ENCODE measurements at places on chromosomes 13 and 19.

DNA sequence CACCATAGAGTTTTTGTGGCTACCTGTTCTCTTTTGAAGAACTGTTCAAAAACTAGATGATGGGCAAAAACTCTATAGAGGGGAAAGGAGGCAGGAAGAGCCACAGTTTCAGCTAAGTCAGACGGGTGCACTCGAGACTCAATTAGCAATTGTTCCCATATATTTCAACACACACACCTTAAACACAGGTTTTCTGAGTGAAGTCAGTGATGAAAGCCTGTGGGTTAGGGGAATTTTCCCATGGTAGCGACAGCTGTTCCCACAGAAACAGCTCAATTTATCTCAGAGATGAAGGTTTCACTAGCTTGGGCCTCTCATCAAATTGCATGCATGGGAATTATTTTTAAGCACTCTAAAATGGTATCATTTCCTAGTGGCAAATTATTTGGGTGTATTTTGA, 143.4 kb downstream of the ZIC5 start:
- peak; percentile 36 for DNase-seq

- no peak for DNase-seq
These were observed 2.5 kb downstream of the NFIC start for GRCh38 chr19:3368848-3369336.

- no peak for DNase-seq
These were observed 70.2 kb downstream of the KLF2 start for GRCh38 chr19:16394681-16395375.

DNA sequence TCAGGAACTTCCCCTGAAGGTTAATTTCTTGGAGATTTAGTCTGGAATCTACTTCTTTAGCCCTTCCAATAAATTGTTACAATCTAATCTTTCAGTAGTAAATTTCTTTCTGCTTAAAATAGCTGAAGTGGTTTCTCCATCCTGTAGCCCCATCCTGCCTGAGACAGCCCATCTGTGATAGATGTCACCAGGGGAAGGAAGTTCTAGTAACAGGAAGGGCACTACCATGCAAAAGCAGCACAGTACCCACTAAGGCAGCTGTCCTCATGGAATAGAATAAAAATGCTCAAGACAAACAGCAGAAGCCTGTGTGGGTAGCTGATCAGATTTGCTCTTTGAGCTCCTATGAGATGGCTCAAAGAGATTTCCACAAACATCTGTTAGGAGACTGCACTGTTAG, 1036.5 kb downstream of the SLITRK5 start:
- no peak for DNase-seq

DNA sequence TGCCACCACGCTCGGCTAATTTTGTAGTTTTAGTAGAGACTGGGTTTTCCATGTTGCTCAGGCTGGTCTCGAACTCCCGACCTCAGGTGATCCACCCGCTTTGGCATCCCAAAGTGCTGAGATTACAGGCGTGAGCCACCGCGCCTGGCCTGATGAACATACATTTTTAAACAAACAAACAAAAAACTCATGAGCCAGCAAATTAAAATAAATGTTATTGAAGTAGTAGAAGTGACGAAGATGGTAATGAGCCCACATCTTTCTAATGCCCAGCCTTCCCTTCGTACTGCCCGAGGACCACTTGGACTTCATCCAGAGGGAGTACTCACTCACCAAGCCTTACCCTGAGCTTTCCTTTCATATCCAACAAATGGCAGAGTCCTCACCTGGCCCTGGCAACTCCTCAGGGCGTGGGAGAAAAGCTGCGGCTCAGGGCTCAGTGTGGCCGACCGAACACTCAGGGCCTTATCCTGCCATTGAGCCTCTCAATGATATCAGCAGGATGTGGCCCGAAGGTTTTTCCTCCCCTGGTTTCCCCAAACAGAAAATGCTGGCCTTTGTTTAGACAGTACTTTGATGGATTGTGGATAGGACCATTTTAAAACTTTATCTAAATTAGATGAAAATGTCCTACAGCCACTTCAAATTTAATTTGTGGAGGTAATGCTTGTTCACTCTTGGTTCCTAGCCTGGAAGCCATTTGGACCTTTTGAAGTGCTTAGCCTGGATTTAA, 22.8 kb upstream of the ABCC4 start:
- no peak for DNase-seq

DNA sequence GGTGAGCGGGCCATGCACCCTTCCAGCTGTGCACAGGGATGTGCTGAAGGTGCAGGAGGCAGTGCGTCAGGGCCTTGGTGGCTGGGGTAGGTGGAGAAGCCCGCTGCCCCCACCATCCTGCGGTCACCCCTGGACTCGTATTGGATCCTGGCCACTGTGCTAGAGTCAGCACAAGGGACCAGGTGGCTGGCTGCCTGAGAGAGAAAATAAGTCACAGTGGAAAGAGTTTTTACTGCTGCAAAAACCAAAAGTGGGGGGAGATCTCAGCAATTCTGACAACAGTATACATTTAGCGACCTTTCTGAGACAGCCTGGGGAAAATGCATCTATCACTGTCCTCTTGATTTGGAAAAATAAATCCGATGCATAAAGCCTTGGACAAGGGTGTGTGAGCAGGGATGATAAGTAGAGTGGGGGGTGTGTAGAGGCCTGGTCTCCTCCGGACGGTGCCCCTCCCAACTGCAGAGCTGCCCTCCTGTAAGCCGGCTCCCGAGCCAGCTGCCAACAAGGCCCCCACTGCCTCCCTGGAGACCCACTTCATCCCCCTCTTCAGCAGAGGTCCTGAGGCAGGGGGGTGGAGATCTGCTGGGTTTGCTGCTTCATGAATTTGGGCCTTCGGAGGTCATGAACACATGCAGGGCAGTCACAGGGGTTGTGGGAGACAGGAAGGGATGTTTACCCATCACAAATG, 84.2 kb downstream of the SLC7A1 start:
- DNase-seq, result no peak

GRCh38 chr13:28754698-28755545, 36.2 kb upstream of the SLC46A3 start:
- DNase-seq, result peak; percentile 25

DNA sequence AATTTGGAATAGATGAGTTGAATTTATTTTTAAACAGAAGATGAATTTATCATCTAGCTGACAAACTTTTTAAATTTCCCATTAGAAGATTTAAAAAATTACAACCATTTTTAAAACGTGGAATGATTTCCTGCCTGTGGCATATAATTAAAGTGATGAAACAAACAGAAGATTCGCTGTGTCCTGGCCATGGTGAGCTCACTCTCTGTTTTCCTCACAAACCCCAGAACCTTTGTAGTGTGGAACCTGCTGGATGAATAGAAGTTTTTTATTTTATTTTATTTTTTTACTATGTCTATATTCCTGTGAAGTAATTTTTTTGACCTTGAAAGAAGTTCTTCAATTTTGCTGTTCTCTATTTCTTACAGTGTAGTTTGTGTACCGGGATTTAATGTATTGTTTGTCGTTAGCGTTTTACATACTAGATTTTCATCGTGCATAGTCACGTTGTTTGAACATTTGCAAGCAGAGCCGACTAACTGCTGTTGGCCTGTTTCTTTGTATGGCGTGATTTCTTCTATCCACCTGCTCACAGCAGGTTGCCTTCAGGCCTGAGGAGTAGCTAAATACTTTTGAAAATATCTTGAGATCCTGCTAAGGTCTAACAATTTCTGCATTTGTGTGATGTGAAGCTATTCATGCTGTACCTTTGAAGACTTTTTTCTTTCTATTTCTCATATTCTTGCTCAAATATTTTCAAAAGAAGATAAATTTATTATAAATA, 149.2 kb downstream of the GGACT start:
- DNase-seq, result no peak

GRCh38 chr19:408902-409515, at the start of gene C2CD4C:
Gene C2CD4C (minus strand): TSS chr19:409147. CDS start chr19:408361, 786 bp downstream.
- no peak for DNase-seq

GRCh38 chr19:47379381-47379938, 30.3 kb downstream of the DHX34 start:
- DNase-seq, result no peak

- DNase-seq, result no peak
These were observed 29.0 kb upstream of the FFAR2 start for GRCh38 chr19:35419046-35419445.

- no peak for DNase-seq
These were observed 6.7 kb upstream of the TMPRSS9 start for GRCh38 chr19:2353159-2353886.

DNA sequence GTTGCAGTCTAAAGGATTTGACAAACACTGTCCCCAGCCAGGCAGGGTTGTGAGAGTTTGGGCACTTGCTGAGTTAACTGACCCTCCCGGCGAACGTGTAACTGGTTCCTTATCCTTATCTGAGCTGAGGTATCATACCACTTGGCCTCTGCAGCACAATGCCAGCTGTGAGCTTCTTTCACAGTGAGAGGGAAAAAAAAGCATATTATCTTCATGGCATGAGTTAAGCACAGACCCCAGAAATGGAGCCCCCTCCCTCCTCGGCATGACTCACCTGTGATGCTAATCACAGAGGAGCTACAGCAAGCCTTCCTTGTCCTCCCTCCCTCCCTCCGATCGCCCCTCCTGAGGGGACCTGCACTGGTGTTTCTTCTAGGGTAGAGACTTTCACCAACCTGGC, 60.5 kb downstream of the EFNB2 start:
- DNase-seq, result no peak

- DNase-seq, result no peak
These were observed 158.7 kb downstream of the TM9SF2 start for GRCh38 chr13:99659866-99660554.

DNA sequence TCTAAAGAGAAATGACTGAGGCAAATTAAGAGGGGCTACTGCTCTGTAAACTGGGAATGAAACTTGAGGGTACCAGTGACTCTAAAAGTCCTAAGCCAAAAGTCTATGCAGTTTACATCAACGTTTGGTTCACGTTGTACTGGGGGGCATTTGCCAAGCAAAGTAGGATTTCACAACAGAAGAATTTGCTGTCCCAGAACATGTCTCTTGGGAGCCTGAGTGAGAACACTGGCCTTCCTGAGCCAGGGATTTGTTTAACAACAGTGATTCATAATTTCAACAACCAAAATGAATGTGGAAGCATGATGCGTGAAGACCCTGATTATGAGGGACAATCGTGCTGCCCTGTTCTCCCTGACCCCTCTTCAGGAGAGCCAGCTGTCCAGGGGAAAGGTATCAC, 178.0 kb downstream of the OXGR1 start:
- DNase-seq, result no peak

GRCh38 chr13:72004246-72004645, 137.2 kb upstream of the DACH1 start:
- DNase-seq, result no peak

- DNase-seq, result no peak
These were observed 674.6 kb upstream of the SGCG start for GRCh38 chr13:22506096-22506691.

DNA sequence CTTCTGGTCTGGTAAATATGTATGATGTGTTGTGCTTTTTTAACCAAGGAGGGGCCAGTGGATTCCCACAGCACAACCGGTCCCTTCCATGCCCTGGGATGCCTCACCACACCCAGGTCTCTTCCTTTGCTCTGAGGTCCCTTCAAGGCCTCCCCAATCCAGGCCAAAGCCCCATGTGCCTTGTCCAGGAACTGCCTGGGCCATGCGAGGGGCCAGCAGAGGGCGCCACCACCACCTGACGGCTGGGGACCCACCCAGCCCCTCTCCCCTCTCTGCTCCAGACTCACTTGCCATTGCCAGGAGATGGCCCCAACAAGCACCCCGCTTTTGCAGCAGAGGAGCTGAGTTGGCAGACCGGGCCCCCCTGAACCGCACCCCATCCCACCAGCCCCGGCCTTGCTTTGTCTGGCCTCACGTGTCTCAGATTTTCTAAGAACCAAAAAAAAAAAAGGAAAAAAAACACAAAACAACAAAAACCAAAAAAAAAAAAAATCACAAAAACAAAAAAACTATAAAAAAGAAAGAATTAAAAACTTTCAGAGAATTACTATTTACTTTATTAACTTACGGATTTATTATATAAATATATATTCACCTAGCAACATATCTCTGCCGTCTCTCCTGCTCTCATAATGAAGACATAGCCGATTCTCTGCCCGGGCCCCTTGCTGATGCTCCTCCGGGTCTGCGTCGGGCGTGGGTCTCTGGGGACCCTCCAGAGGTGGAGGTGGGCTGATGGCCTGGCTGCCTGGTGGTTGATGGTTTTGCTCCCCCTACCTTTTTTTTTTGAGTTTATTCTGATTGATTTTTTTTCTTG, 14.4 kb downstream of the CAPN12 start:
- peak; percentile 81 for DNase-seq

- DNase-seq, result peak; percentile 34
These were observed 38.7 kb downstream of the ADGRE1 start for GRCh38 chr19:6925801-6926751.

GRCh38 chr13:114234266-114234644, 442 bp upstream of the CDC16 start:
- DNase-seq, result no peak

GRCh38 chr19:38735257-38735686, 9.0 kb downstream of the CAPN12 start:
- DNase-seq, result peak; percentile 74

DNA sequence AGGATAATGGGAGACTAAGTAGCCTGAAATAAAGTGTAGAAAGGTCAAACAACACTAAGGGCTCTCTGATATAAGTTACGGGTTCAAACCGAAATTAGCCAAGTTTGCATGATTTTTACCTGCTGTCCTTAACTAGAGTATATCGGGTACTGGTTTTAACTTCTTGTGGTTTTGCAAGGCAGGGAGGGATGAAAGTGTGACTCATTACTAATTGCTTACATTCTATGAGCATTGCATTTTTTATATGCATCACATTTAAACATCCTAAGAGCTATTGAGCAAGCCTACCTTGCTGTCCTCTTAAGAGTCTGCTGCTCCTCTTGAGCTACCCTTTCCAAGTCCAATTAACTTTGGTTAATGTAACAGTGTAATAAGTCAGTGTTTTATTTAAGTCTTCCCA, 415.4 kb downstream of the SLITRK5 start:
- no peak for DNase-seq

DNA sequence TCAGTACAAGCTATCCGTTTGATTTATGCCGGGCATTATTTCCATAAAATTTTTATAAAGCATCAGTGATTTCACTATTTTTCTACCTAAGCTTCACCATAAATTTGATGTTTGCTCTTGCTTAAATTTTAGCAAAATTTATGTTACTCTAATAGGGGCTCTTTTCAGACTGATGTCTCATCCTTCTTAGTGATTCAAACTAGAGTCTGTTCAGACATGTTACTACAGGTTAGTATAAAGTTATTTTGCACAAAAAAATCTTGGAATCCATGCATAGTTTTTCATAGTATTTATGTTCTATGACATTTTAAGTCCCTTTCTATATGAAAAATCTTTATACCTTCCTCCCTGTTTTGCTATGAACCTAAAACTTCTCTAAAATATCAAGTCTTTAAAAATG, 1151.9 kb downstream of the SLITRK5 start:
- DNase-seq, result no peak

DNA sequence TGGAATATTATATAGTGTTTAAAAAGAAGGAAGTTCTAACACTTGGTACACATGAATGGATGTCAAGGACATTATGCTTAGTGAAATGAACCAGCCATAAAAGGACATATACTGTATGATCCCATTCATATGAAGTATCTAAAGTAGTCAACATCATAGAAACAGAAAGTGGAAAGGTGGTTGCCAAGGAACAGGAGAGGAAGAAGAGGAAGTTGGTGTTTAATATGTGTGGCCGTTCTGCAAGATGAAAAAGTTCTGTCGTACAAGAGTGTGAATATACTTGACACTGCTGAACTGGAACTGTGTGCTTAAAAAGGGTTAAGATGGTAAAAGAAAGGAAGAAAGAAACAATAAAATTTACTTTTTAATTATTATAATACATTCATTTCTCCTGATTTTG, 33.1 kb upstream of the C1QTNF9 start:
- no peak for DNase-seq

Data from GM20000 (cell line).